SK-MEL-5 (cell line): ENCODE measurements at places on chromosomes 6 and 20.

- no peak for DNase-seq
Measured at GRCh38 chr20:50548396-50548795, 38.2 kb downstream of the PTPN1 start.

- DNase-seq: no peak
Measured at GRCh38 chr6:168967281-168967925, 286.2 kb downstream of the THBS2 start.

DNA sequence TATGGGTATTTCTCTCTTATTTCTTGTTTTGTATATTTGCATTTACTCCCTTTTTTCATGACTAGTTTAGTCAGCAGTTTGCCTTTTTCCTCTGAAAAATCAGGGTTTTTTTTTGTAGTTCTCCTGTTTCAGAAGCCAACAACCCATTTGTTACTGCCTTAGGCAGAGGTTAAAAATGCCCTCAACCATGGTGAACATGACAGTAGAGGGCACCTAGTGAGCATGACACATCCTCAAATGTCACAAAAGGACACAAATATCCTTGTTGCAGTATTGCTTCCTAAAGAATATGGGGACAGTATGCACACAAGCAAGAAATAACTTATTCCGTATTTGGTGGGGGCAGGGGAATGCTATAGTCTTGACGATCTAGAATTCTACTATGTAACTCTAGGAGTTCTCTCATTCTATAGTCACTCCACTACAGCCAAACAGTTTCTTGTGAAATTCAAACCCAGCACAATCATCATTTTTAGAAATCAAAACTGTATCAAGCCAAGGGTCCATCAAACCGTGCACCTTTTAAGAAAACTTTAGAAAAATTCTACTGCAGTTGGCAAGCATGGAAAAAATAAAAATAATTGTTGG is 47.0 kb downstream of the GOPC start:
- DNase-seq: no peak

GRCh38 chr20:2596673-2597279 is 55.7 kb upstream of the NOP56 start:
- no peak for DNase-seq

- DNase-seq: no peak
Measured at GRCh38 chr6:358432-358831, 33.1 kb upstream of the IRF4 start.

GRCh38 chr6:151092591-151092990 is 147.2 kb upstream of the AKAP12 start:
- no peak for DNase-seq

GRCh38 chr20:25239387-25240370 is 8.2 kb upstream of the PYGB start:
- no peak for DNase-seq

- no peak for DNase-seq
Measured at GRCh38 chr20:33444797-33445560, 1.4 kb upstream of the SNTA1 start.

DNA sequence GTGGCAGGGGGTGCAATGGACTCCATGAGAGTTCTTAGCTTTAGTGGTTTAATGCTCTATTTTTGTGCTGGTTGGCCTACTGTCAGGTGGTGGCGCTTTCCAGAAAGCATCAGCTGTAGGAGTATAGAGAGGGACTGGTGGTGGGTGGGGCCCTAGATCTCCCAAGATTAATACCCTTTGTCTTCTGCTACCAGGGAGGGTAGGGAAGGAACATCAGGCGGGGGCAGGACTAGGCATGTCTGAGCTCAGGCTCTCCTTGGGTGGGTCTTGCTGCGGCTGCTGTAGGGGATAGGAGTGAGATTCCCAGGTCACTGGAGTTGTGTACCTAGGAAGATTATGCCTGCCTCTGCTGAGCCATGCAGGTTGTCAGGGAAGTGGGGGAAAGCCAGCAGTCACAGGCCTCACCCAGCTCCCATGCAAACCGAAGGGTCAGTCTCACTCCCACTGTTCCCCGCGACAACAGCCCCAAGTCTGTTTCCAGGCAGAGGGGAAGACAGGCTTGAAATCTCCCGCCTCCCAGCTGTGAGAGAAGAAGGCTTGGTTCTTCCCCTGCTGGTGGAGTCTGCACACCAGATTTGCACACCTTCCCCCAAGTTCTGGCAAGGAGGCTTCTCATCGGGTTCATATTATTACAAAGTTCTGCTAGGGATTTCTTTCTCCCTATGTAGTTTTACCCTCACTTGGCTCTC is 46.7 kb upstream of the PKIB start:
- no peak for DNase-seq

DNA sequence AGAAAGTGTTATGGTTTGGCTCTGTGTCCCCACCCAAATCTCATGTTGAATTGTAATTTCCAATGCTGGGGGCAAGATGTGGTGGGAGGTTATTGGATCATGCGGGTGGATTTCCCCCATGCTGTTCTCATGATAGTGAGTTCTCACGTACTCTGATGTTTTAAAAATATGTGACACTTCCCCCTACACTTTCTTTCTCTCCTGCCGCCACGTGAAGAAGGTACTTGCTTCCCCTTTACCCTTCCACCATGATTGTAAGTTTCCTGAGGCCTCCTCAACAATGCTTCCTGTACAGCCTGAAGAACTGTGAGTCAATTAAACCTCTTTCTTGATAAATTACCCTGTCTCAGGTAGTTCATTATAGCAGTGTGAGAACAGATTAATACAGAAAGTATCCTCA is 150.8 kb downstream of the TMEM200A start:
- DNase-seq: no peak

- peak; percentile 29 for DNase-seq
Measured at GRCh38 chr20:63625771-63626423, 1.0 kb downstream of the GMEB2 start.

GRCh38 chr20:14643556-14643955 is 306.1 kb upstream of the FLRT3 start:
- no peak for DNase-seq

DNA sequence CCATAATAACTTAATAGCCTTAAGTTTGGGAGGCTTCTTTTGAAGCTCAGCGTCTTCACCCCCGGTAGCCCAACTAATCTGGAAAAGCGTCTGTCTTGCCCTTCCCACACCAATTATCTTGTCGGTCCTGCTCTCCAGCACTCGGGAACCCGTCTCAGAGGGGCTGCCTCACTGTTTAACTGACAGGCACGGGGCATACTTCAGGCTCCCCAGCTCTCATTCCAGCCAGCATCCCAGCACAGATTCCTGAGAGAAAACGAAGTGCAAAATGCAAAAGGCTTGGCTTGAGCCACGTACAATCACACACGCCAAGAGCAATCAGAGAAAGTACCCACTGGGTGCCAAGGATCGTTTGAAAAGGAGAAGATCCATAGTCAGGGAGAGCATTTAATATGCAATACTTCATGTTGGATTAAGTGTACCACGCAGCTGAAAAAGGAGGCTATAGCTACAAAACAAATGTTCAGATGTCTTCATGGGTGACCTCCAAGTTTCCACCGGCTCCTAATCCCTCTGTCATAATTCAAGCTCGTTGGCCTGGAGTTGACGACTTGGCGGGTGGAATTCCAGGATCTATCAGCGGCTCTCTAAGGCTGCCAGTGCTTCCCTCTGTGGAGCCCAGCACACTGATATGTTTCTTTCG is 53.7 kb upstream of the STX16 start:
- no peak for DNase-seq

GRCh38 chr20:56391596-56392131 is 351 bp downstream of the AURKA start:
- no peak for DNase-seq

DNA sequence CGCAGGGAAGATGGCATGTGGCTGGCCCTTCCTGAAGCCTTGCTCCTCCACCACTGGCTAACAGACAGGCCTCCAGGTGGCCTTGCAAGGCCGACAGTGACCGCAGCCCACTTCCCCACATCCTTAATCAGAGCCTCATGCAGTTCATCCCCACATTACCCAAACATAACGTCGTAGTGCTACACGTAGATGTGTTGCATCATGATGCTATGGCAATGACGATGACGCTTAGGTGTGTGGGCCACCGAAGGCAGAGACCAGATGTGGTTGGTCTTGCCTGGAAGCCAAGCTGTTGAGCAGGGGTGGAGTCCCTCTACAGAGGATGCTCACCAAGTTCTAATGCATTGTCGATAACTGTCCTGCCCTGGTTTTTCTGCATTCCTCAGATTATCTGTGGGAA is 5.6 kb downstream of the CD93 start:
- DNase-seq: no peak

DNA sequence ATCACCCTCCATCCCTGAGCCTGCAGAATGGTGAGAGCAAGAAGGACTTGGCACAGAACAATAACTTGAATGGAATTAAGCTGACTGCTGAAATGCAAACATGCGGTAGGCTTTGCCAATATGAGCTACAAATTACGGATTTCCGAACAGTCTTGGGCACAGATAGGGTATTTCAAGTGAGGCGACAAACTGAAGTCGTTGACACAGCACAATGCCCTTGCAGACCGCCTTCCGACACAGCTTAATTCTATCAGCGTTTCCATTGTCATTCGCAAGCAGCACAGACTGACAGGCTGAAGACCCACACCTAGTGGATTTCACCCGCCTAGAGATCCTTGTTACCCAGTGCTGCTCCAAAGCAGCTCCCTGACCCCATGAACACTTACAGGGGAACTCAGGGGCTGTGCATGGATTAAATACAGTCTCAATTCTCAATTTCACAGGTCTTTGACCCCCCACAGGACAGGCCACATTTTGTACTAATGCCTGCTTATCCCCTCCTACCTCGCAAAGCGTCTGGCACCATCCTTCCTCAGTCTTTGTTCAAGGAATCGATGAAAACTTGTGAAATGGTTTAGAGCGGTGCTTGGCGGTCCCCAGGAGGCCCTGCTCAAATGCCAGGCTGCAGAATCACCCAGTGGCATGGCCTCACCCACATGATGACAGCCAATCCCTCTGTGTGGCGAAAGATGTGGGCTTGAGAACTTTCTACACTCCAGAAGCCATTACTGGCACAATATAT is 34.6 kb downstream of the RAMACL start:
- no peak for DNase-seq

DNA sequence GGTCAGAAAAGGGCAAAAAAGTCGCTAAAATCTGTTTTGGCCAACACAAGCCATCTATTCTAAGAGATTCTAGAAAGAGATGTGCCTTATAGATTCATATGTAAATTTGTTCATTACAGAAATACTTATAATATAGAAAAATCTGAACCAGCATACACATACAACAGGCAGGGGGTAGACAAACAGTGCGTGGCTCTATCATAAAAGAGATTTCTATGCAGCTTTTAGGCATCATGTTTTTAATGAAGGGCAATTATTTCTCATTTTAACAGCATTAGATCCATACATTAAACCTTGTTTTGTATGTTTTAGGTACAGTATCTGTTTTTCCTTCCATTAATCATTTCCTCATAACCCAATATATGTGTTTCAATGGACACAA is 664 bp downstream of the BTN3A3 start:
- DNase-seq: no peak

DNA sequence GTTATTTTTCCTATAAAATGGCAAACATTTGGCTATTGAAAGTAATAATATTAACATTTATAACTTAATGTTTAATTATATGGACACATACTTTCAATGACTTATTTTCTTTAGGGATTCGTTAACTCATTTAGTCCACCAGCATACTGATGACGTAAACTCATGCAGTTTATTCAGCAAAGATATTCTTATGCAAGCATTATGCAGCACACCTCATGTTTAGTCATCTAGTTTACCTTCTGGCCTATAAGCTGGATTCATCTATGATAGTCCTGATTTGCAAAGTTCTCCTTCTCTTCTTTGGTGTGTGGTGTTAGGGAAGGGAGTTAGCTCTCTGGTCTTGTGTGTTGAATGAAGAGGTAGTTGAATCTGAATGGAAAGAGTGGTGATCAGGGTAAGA is 60.0 kb downstream of the OR2J2 start:
- DNase-seq: no peak

DNA sequence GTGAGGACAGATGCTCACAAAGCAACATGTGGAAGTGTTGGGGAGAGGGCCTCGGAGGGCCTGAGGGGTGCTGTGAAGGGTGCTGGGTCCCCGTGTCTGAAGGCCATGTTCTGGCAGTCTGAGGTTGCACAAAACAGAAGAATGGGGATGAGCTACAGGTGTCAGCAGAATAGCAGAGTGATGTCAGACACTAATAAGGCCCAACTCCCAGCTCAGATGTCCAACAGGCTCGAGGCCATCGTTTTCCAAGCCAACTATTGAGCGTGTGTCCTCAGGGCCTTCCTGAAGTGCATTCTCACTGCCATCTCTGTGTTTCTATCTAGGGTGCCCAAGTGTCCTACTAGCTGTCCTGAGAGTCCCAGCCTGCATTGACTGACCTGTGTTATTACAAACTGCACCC is 7.9 kb downstream of the BFSP1 start:
- no peak for DNase-seq

GRCh38 chr6:38306931-38307330 is 332.8 kb downstream of the BTBD9 start:
- no peak for DNase-seq
